ENCODE measurements at places on chromosomes 2 and 18.
A peak's percentile ranks its signal among the peaks of the same experiment; 100 is the strongest.

DNA sequence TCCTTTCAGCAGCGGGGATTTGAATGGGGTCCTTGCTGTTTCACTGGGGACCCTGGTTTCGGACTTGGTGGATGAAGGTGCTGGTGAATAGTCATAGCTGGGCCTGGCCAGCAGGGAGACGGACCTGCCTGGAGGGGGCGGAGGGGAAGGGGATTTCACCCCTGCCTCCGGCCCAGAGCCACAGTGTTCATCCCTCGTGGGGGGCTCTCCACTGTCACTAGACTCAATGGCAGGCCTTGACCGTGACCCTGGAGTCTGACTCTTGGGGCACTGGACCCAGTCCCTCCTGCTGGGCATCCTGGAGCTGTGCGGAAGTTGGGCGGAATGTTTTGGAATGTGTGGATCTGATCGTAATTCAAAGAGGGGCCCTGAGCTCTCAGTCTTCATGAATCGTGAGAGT, 113.9 kb upstream of the LYPD1 start:
- DNase-seq = no peak

- DNase-seq = no peak
Observed at GRCh38 chr18:32698153-32698552, 74.7 kb downstream of the KLHL14 start.

GRCh38 chr2:202494300-202495229, 118.4 kb downstream of the BMPR2 start:
- peak; percentile 71 for DNase-seq

DNA sequence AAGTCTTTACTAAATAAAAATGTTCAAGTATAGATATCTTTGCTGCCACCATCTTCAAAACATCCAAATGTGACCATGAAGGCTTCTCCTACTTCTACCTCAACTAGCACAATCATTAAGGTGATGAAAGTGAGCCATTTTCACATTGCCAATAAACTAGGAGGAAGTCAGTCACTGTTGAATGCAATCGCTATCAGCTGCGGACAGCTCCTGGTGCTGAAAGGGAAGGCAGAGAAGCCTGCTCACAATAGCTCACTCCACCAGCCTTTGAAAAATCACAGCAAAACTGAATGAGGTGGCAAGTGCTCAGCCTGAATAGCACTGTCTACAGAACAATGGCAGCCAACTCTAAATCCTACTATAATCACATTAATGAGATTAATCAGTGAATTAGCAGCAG, 2.2 kb downstream of the MYT1L start:
- peak; percentile 82 for DNase-seq

DNA sequence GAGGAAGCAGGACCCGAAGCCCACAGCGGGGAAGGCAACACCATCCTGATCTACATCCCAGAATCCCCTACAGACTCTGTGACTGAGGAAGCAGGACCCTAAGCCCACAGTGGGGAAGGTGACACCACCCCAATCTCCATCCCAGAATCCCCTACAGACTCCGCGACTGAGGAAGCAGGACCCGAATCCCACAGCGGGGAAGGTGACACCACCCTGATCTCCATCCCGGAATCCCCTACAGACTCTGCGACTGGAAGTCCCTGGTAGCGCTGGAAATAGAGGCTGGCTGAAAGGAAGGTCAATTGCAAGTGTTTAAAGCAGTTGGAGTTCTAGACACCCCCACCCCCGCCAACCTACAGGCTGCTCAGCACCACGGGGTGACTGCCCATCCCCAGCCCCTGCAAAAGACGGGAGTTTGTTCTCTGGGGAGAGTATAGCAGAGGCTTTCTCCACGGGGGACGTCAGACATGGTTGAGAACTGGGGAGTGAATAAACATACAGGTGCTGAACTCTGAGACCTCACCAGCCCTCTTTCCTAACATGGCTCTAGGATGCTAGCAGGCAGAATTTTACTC, 21.0 kb downstream of the CIB4 start:
- no peak for DNase-seq

- DNase-seq = no peak
Observed at GRCh38 chr2:70357684-70358071, 55.8 kb upstream of the FAM136A start.

- no peak for DNase-seq
Observed at GRCh38 chr2:128664499-128664971, 345.9 kb upstream of the HS6ST1 start.

DNA sequence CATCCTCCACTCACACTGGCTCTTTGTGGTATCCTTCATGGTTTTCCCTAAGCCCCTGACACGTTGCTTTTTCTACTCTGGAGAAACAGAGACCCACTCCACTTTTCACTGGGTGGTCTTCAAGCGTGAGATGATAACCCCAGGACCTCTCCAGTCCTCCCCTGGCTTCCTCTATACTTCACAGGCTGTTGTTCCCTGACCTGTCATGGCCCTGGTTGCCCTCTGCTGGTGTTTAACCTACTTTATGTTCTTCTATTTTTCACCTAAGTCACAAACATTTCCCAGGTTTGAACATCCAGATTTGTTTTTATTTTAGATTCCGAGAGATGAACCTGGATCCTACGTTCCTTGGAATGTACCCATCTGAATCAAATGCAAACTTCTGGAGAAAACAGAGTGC, 84.5 kb downstream of the AOX1 start:
- DNase-seq = no peak

- no peak for DNase-seq
Observed at GRCh38 chr2:199991691-199992090, 36.3 kb downstream of the MAIP1 start.

DNA sequence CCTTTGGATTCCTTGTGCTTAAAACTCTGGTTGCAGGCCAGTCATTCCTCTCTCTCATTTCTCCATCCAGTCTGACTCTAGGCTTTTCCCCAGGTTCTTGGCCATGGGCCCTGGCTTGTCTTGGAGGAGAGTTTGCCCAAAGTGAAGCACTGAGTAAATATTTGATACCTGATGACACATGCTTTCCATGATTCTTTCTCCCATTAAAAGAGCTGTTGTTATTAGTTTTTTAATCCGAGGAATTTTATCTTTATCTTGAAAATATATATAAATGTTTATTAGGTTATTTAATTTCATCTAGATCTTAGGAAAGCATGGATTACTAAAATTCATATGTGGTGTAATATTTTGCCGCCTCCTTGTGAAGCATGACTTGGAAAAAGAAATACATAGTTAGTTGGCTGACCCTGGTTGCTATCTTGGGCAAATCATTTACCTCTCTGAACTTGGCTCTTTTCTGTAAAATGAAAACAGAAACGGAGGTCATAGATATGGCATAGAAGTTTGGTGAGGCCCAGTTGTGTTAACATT, 650.1 kb downstream of the SLC4A3 start:
- no peak for DNase-seq

GRCh38 chr18:75070625-75071483, 138.1 kb downstream of the PTGR3 start:
- peak; percentile 55 for DNase-seq

GRCh38 chr2:96156926-96157648, 11.8 kb upstream of the DUSP2 start:
- DNase-seq = no peak

GRCh38 chr18:37548679-37549289, 16.8 kb downstream of the CELF4 start:
- no peak for DNase-seq

GRCh38 chr18:76412818-76413565, 82.0 kb downstream of the ZNF516 start:
- DNase-seq = no peak

- no peak for DNase-seq
Observed at GRCh38 chr2:206488623-206489022, 45.3 kb downstream of the ADAM23 start.

DNA sequence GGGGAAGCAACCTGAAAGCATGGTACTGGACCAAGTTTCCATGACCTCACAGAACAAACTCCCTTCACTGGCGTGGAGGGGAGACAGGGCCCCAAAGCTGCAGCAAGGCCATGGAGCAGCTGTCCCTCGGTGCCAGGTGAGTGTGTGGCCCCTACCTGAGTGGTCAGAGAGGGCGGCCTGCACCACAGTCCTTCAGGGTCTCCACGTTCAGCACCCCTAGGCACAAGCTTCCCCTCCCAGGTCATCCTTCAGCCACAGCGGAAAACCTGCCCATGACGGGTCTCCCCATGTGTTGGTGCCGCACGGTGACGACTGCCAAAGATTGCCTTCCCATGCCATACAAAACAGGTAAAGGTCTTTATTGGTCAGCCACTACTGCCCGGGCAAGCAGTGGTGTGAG, 201.6 kb downstream of the MGAT5 start:
- no peak for DNase-seq

DNA sequence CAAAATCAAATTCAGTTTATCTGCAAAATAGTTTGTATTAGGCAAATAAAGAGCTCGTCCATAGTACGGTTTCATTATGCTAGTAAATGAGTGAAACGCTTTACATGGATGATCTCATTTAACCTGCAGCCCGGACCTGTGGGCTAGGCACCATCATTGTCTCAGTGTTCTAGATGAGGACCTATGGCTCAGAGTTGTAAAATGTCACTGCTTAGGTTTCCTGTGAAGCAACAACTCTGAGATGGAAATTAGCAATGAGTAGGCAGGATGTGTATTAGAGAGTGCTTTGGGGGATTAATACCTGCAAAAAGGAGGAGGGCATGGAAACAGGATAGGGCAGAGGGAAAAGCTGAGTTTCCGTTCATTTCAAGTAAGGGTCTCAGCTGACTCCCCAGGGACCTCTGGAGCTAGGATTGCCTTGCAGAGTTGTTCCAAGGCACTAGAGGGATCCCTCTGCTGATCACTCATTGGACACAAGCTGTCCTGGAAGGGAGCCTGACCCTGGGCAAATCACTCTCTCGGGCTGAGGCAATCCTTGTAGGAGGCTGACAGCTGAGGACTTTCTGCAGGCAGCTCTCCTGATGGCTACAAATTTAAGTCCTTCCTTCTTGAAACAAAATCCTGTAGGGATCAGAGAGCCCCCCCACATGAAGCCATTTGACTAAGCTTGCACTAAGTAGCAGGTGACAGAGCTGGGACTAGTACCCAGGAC, 58.8 kb upstream of the SIX2 start:
- DNase-seq = no peak

- no peak for DNase-seq
Observed at GRCh38 chr2:166802475-166802874, 85.8 kb upstream of the XIRP2 start.

- DNase-seq = no peak
Observed at GRCh38 chr18:39031647-39032046, 1466.0 kb upstream of the CELF4 start.

DNA sequence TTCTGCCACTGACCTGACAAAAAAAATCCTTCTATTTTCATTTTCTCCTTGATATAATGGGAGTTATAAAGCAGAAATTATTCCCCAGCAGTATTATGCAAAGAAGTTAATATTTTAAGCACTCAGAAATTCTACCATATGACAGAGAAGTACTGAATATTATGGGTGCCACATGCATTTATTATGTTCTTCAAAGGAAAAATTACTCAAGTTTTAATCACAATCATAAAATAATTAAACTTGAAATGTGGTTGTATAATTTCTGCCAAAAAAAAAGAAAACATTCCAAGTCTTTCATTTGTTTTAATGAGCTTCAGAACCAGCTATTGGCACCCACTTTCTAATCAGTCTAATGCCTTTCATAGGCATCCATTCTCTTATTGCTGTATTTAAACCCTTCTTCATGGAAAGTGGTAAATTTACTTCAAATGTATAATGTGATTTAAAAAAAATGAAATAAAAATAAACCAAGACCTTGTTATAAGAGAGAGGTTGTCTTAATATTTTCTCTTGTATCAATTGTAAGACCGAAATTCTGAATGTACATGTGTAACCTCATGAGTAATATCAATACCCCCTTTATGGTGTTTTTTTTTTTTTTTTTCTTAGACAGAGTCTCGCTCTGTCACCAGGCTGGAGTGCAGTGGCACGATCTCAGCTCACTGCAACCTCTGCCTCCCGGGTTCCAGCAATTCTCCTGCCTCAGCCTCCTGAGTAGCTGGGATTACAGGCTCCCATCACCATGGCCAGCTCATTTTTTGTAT, 302.3 kb downstream of the IRS1 start:
- no peak for DNase-seq

- DNase-seq = no peak
Observed at GRCh38 chr2:134738141-134738870, 19.5 kb upstream of the TMEM163 start.

DNA sequence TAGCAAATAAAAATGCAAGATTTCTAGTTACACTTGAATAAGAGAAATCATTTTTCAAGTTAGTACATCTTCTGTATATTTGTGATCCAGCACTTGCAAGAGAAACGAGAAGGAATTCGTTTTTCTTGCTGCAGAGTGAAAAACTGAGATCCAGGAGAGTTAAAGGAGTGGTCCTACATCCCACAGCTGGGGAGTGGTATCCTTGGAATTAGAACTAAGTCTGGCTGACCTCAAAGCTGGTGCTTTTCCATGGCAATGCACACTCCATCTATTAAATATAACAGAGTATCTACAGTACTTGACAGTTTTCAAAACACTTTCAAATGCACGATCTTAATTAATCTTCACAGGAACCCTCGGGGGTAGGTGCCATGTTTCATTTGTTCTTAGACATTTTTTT, 46.8 kb downstream of the TRIB2 start:
- no peak for DNase-seq

GRCh38 chr2:184215745-184216144, 382.6 kb upstream of the ZNF804A start:
- no peak for DNase-seq

GRCh38 chr18:57352761-57353136, 392 bp downstream of the ST8SIA3 start:
- DNase-seq = no peak

DNA sequence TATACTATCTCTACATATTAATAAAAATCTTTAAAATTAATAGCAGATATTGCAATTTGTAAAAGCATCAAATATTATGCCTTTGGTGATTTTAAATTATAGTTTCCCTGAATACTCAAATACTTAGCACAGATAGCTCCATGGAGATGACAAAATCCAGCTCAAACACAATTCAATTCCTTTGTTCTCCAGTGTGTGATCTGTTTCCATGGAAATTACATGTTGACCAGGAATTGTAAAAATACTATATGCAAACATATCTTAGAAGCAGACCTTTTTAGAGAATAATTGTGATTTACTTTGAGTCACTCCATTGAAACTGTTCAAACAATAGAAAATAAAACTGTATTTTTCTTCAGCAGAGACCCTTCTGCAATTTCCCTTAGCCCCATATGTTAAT, 68.3 kb downstream of the FAM161A start:
- DNase-seq = peak; percentile 86

DNA sequence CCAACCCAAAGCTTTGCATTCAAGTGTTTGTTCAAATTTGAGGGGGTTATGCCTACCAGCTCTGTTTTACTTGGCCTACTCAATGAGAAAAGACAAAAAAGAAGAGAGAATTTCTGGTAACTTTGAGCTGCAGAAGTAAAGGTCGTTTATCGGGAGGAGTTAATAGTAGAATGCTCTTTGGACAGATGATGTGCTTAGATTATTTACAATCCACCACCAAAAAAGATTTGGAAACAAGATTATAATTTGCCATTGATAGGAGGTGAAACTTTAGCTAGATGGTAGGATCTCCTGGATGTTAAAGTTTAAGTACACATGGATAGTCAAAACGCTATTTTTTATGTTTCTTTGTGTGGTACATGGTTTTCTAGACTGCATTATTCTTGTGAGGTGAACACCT, 24.9 kb upstream of the CPS1 start:
- DNase-seq = no peak

GRCh38 chr2:25517701-25518100, 155.7 kb downstream of the DTNB start:
- DNase-seq = no peak

- DNase-seq = no peak
Observed at GRCh38 chr2:169039702-169040101, 8.6 kb upstream of the ABCB11 start.

- DNase-seq = no peak
Observed at GRCh38 chr2:232539298-232540231, at the start of gene CHRNG. Gene CHRNG, plus strand, starts transcription at chr2:232539692. Its CDS starts 56 bp downstream, at chr2:232539748.

Data from NCI-H2081 (cell line).